Activated CD4-positive, alpha-beta T cell treated with anti-CD3 and anti-CD28 coated beads, Interleukin-2, amount 50 U/mL, for 48 hours (primary cell): ENCODE measurements at places on chromosomes 2 and 18.

- no peak for DNase-seq
Observed at GRCh38 chr2:54899576-54900200, 150.6 kb downstream of the RTN4 start.

- DNase-seq = no peak
Observed at GRCh38 chr18:63553081-63553480, 10.9 kb downstream of the SERPINB12 start.

DNA sequence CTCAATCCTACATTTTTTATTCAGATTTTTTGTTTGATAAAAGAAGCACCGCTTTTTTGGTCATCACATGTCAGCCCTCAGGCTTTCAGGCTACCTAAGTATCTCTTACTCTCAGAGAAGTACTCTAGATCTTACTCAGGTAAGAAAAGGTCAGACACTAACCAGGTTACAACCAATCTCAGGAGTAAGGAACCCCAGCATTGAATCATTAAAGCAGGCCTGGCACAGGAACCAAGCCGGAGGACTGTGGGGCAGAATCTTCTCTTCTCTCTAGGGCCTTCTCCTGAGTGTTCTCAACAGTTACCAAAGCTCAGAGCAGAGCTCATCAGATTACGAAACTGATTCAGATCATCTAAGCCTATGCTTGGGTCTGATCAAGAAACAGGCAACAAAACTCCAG is 28.2 kb downstream of the RBMS1 start:
- no peak for DNase-seq

DNA sequence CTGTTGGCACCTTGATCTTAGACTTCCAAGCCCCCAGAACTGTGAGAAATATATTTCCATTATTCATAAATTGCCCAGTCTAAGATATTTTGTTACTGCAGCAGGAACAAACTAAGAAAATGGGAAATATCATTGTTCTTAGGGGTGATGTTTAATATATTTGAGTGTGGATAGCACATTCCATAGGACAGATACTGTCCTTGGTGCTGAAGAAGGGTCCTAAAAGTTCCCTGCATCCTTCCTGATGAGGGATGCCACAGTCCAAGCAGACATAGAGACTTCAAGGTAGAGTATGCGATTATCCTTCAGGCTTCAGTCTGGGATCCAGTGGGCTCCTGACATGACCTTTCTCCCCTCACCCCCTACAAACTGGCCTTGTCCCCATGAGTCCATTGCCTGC is 689.0 kb downstream of the TDRD15 start:
- no peak for DNase-seq

DNA sequence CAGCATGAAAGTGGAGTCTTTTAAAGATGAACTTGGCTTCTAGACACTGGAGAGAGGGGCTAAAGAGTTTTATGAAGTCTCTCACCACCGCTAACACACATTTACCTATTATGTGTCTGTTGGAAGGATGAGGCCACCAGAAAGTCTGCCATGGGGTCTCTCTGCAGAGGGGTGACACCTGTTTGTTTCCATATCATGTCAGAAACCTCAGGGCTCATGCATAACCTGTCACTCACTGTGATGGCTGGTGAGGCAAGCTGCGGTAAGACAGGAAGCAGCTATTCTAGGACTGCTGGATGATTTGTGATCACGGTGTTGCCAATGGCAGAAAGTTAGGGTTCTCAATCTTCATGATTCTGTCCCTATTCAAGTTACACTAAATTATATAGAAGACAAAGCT is 60.8 kb upstream of the DNMT3A start:
- DNase-seq = no peak

GRCh38 chr2:126765395-126765794 is 109.4 kb downstream of the GYPC start:
- DNase-seq = no peak

GRCh38 chr2:46179037-46179621 is 118.1 kb upstream of the EPAS1 start:
- peak; percentile 35 for DNase-seq

DNA sequence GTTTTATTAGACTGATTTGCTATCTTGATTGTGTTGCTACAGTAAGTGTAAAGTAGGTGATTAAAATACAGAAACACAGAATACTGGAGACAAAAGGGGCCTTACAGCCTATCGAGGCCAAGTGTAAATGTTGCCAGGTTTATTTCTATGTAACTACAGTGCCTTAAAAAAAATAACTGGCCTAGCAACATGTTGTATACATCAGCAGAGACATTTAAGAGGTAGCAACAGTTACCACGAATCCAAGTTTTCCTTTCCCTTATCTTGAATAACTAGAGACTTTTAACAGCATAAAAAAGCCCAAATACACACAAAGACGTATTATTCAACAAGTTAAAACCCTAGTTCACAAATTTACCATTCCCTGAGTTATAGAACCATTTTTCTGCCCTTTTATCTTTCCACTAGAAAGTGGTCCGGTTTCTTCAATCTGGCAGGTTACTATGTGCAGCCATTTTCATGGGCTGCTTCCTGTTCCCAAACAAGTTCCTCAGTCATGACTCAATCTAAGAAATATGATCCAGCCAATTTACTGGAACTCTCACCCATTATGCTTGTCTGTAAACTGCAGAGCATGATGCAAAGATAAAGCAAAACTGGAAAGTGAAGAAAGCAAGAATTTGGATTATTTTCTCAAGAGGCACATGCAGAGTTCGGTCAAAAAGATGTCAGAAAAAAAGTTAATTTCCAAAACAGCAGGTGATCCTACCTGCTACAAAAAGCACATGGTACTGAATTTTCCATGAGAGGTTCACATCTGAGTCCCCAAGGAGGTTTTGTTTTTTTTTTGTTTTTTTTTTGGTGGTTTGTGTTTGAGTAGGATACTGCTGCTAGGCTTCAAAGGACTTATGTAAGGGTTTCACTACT is 22.2 kb downstream of the NFE2L2 start:
- DNase-seq = no peak

- no peak for DNase-seq
Observed at GRCh38 chr2:143686585-143687164, 557.5 kb downstream of the ARHGAP15 start.

GRCh38 chr2:239121600-239122012 is 273.7 kb downstream of the TWIST2 start:
- DNase-seq = no peak

- no peak for DNase-seq
Observed at GRCh38 chr2:218002143-218002844, 501 bp downstream of the TNS1 start.

DNA sequence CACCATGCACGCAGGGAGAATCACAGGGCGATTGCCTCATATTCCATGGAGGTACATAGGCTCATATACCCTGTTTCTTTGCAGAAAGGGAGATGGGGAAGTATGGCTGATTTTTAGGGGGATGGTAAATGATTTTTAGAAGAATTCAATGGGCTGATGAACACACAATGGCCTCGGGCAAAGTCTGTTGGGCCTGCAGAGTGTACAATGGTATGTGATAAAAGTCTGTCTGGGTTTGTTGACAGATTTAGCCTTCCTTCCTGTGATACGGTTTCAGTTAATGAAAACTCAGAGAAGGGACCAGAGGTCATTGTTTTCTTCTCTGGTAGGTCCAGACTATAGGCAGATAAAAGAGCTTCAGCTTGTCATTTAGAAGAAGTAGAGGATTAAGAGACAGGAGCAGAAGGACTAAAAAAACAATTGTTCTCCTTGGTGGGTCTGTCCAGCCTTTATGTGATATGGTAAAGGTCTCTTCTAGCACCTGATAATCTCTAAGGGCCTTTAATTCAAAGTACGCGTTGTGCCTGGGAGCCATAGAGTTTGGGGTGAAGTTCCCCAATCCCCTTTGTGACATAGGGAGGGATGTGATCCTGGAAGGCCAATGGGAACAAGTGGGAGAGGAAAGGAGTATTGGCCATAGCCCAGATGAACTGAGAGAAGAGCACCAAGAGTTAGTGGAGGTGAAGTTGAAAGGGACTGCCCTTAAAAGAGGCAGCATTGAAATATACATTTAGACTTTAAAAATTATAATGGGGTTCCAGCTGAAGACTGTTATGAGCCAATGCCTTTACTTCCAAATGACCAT is 107.5 kb upstream of the SERPINE2 start:
- no peak for DNase-seq

DNA sequence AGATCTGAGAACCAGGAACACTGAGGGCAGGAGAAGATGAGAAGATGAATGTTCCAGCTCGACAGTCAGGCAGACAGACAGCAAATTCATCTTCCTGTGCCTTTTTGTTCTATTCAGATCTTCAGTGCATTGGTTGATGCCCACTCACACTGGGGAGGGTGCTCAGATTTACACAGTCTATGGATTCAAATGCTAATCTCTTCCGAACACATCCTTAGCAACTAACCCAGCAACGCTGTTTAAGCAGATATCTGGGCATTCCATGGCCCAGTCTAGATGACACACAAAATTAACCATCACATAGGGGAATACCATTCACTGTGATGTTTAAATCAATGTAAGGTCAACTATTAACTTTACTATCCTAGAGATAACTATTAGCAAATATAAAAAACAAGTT is 571.9 kb downstream of the NYAP2 start:
- no peak for DNase-seq

GRCh38 chr18:24396082-24396633 is 1.5 kb downstream of the OSBPL1A start:
- DNase-seq = no peak

DNA sequence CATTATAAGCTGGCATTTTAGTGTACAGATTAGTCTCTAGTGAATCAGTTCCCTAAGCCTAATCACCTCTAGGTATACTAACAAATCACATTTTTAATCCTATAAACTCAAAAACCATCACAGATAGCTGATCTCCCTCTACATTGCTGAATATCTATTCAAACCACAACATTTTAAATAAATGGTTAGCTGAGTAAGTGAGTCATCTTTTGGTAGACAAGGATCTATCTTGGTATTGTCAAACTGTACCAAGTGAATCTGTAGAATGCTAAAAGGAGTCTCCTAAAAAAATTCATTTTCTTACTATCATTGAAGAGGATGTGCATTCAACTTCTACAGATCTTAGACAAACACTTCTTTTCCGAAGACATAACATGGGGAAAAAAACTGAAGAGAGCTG is 40.7 kb downstream of the INO80D start:
- no peak for DNase-seq

DNA sequence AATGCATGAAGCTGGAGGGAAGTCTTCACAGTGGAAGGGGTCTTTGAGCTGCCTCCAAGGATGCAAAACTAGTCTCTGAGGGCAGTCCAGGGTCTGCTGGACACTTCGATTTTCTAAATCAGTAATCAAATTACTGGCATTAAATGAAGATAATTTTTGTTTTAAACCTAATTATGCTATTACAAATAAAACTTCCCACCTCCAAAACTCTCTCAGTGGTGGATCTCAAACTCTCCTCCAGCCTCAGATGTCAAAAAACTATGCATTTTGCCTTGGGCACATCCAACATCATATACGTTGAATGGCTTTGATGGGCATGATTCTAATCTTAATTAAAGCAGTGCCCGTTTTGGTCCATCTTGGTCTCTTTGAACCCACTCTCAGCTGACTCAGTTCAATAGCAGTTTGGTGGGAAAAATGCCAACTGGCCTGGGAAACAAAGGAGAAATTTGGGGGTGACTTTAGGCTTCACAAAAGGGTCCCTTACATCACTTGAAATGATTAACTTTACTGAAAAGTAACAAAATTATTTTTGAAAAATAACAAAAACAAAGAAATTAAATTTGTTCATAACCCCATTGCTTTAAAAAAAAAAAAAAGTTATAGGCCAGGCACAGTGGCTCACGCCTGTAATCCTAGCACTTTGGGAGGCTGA is 5.9 kb upstream of the MYCN start:
- DNase-seq = no peak

DNA sequence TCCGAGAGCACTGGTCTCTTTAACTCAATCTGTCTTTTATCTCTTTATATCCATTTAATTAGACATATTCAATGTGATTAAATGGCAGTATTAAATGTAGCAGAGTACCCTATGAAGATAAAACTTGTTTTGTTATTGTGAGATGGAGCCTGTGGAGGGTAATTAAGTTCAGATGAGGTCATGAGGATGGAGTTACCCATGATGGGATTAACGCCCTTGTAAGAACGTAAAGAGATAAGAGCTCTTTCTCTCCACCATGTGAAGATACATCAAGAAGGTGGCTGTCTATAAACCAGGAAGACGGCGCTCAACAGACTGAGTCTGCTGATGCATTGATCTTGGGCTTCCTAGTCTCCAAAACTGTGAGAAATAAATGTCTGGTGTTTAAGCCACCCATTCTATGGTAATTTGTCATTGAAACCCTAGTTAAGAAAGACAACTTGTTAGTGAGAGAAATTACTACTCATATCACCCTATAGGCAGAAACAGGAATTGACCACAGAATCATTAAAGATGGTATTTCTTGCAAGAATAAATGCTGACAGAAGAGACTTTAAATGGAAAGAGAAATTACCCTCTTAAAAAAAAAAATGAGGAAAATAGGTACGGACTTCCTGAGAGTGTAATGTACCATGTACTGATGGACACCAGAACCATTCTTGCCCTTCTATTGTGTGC is 738.7 kb upstream of the CHAC2 start:
- no peak for DNase-seq

DNA sequence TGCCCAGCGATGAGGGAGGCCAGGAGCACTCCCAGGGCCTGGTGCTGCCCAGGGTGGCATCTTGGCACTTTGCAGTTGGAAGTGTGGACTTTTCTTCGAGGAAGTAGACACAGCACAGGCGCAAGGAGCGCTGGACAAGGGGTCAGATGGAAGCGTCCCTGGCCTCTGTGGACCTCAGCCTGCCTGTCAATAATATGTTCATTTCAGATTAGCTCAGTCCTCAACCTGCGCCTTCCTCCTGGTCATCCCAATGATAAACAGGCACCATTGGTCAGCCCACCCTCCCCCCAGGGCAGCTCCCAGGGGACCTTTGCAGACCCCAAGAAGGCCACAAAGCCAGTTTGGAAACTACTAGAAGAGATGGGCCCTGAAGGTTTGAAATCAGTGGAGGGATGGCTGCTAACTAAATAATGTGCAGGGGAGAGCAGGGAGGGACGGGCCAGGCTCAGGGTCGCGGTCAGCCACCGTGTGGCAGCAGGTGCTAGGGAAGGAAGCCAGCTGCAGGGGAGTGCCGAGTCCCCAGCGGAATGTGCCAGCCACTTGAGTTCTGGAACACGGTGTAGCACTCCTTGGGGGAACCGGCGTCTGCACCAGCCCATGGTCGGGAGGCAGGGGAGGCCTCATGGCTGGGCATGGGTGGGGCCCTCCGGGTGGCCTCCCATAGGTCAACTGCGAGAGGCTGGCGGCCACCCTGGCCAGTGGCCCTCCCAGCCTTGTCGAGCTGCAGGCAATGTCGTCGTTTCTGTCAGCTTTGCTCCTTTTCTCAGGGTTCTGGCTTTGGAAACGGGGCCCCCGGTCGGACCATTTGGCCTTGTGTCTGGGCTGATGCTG is 59.9 kb downstream of the ADI1 start:
- DNase-seq = no peak

DNA sequence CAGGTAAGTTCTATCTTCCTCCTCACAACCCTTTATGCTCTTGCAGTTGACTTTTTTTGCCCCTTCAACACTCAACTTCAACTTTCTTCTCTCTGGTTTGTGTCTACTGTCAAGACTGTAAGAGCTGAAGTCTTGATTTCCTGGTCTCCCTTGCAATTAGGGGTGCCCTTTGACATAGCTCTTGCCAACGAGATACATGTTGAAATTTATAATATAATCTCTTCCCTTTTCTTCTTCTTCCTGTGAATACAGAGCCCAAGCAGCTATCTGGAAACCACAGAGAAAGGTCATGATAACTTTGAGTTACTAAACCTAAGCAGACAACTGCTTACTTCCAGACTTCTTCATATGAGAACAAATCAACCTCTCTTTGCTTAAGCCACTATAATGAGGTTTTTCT is 163.5 kb downstream of the MC4R start:
- no peak for DNase-seq
